ENCODE measurements at places on chromosomes 16 and 17.

DNA sequence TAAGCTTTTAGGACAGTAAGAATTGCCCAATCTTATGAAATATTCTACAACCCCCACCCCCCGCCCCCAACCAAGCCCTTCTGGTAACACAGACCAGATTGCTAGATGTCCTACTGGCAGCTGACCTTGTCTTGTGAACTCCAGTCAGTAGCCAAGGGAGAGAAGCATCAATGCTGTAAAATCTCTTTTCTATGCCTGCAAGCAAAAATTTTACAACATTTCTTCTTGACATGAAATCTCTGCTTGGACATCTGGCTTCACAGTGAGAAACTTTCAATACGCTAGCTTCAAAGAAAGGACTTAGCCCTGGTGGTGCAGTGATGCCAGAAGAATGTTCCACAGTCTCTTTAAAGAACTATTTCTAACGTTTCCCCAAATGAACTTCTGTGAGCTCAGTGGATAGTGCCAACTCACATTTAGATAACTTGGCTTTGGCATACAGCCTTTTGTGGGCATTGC, 169.3 kb upstream of the AXIN2 start:
- DNase-seq: no peak

DNA sequence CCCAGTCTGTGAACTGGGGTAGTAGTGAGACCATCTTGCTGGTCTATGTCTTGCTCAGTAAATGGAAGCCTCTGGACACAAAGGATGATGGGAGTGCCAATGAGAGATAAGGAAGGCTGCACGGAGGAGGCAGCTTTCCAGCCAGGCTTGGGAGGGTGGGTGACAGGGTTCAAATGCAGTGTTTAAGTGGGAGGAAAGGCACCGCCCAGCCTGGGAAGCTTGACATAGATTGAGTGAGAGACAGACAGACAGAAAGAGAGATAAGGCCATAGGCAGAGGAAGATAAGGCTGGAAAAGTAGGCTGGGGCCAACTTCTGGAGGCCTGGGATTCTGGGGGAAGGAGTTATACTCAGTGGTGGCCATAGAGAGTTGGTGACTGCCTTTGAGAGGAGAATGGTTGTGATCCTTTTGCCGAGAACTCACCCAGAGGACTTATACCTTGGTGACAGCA, 7.2 kb upstream of the COL1A1 start:
- DNase-seq: no peak

DNA sequence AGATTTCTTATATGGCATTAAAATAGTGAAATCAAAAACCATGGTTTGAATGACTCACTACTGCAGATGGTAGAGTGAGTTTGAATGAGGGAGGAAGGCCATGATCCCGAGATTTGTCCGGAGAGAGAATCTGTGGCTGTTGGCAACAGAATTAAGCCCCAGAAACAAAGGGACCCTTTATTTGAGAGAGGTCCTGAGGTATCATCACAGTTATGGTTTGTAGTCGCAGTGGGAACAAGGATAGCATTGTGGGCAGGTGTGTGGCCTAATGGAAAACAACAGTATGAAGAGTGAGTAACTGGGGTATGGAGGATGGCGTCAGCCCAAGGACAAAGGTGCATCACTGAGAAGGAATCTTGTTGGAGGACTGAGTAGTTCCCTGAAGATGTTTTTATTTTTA, 8.5 kb upstream of the ZFP3 start:
- no peak for DNase-seq

GRCh38 chr17:80845863-80846671, 145.6 kb upstream of the CHMP6 start:
- no peak for DNase-seq

- no peak for DNase-seq
Observed at GRCh38 chr17:44794851-44795413, 35.2 kb downstream of the GJC1 start.

GRCh38 chr16:10226141-10226986, 44.1 kb upstream of the GRIN2A start:
- DNase-seq: no peak

DNA sequence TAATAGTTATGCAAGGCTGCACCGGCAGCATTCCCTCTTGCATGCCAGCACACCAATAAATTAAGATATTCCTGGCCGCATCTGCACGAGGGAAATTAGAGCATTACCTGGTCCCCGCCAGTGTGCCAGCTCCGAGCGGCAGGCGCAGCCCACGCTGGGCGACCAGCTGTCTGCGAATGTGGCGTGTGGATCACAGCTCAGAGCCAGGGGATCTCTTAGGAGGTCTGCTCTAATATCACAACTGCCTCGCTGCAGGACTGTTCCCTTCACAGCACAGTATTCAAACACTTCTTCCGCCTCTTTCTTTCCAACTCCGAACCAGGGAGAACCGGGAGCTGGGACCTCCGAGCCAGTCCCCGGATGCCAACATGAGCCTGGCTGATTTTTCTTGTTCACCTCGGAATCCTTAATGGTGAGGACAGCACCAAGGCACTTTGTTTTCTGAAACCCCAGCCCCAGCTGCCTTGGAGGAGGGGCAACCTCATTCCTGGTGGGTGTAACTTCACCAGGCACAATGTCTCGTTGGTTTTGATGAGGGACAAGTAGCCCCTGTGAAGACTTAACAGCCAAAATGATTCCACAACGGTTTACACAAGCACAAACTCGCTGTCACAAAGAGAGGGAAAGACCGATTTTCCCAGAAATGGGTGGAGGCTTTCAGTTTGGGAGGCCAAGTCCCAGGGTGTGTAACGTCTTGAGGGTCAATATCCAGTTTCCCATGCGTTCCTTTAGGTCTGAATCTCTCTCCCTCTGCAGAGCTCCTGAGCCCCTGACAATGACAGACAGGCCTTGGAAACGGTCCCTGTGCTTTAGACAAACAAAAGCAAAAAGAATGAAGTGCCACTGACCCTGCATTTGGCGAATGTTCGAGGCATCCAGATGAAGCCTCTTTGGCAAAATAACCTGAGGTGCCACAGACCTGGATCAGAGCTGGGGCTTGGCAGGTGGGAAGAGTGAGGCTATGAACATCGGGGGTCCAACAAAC, 213.2 kb downstream of the C16orf78 start:
- DNase-seq: no peak

DNA sequence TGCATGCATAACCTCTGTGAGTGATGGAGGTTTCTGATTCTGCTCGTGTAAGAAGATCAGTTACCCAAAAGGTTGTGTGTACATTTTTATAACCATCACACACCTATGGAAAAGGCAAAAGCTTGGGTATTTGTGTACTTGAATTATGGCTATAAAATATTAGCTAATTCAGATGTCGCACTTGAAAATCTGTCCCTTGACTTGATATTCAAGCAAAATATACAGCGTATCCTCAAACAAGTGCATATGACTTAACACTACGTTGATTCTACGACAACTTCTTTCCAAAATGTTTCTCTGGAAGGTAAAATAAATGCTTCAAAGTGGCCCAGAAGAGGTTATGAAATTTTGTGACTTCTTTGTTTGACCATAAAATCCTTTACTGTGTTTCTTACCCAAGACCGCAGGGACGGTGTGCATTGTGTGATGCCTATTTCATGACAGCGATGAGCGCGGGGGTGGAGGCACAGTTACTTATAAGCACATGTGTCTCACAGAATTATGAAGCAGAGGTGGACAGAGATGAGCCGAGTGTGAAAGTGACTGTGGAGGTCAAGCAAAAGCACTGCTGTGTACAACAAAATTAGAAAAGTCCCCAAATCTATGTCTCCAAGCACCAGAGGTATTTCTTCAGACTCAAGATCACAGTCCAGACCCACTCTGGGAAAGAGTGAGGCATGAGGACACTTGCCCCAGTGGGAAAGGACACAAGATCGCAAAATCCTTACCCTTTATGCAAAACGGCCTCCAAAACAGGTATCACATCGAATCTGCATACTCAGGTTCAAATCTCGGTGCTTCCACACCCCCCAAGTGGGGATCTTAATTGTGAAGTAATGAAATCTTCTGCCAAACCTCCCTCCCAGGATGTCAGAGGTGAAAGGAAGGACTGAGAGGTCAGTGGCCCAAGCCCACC, 4.1 kb upstream of the HOXB9 start:
- DNase-seq: no peak

All from activated T-helper 1 cell treated with Interleukin-2 at 50 U/mL for 16 hours (primary cell).